ENCODE measurements at places on chromosomes 16 and 17.

- DNase-seq: no peak
Observed at GRCh38 chr16:19377864-19378263, 39.8 kb upstream of the TMC5 start.

DNA sequence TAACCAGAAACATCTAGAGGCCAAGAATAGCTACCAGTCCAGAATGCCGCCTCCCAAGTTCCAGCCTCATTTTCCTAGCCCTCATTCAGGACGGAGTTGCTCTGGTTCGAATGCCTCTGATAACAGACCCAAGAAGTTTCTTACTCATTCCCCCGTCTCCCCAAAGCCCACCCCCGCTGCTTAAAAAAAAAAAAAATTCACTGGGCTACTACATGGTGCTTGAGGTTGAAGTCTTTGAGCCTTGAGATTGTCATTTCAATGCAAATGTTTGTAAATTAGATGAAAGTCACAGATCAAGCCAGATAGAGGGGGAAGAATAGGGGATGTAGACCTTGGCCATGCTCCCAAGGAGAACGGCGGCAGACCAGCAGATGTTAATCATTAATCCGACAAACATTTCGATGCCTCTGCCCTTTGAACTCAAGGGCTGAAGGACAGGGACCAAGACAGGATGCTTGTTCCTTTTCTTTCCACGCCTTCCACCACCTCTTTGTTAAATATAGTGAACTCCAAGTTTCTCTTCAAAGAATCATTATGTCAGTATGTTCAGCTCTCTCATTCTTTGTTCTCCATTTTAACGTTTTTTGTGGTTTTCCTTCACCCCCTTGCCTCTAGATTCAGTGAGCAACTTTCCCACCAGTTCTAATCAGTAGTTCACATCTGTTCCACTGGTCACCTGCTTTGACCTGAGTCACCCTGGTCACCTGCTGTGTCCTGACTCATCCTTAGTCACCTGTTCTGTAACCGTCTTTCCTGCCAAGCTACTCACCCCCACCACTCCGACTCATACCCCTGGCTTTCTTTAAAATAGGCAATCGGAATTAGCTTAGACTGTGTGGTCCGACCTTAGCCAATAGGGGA, 190.3 kb downstream of the CPPED1 start:
- peak; percentile 77 for DNase-seq

DNA sequence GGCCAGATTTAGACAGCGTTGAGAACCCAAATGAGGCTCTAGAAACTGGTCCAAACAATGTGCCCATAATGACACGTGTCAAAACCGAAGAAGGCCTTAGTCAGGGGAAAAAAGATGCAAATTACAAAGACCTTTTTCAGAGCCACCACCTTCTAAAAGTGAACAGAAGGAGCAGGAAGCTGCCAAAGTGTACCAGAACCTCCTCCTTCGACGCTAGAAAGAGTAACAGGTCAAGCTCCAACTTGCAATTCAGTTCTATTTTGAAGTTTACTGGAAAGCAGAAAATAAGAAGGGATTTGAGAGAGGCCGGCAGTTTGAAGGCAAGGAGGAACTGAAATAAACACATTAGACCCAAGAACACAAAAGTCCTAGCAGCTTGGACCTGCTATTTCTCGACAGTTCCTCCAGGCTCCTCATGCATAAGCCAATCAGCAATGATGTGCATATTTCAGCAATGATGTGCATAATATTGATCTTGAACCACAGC, 61.8 kb downstream of the XYLT1 start:
- DNase-seq: no peak

- no peak for DNase-seq
Observed at GRCh38 chr17:51391982-51392654, 131.8 kb downstream of the UTP18 start.

- DNase-seq: no peak
Observed at GRCh38 chr17:35918665-35919064, 11.9 kb downstream of the RDM1 start.

DNA sequence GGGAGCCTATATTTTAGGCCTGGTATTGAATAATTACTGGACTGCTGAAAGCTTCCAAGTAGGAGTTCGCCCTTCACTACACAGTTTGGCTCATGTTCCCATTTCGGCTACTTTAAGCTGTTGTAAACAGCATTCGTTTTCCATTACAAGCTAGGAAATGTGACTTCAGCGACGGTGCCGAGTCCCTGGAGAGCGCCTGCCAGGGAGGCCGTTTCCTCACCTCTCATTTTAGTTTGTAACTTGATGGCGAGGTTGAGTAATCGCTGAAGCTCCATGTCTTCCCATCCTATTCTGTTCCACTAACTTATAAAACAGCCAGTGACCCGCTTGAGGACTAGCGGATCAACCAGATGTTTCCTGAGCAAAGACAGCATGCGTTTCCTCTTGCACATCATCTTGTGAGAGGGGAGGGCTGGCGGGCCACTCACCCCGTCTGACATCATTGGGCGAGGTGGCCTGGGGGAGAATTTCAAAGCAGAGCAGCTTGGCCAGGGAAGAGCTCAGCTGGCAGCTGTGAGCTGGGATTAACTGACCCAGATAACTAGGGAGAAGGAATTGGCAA, 32.9 kb downstream of the PCTP start:
- DNase-seq: peak; percentile 14

DNA sequence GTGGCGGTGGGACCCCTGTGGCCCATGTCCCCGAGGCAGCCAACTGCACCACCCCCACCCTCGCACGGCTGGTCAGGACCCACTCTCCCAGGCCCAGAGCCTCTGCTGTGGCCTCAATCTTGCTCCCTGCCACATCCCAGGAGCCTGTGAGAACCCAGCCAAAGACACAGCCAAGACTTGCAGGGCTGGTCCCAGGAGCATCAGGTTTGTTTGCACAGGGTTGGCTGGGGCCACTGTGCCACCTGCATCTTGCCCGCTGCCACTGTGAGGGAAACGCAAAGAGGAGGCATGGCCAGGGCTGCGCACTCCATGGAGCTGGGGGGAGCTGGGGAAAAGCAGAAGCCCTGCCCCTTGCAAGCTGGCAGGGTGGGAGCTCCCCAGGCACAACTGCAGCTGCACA, 92.5 kb downstream of the SSH2 start:
- DNase-seq: no peak

DNA sequence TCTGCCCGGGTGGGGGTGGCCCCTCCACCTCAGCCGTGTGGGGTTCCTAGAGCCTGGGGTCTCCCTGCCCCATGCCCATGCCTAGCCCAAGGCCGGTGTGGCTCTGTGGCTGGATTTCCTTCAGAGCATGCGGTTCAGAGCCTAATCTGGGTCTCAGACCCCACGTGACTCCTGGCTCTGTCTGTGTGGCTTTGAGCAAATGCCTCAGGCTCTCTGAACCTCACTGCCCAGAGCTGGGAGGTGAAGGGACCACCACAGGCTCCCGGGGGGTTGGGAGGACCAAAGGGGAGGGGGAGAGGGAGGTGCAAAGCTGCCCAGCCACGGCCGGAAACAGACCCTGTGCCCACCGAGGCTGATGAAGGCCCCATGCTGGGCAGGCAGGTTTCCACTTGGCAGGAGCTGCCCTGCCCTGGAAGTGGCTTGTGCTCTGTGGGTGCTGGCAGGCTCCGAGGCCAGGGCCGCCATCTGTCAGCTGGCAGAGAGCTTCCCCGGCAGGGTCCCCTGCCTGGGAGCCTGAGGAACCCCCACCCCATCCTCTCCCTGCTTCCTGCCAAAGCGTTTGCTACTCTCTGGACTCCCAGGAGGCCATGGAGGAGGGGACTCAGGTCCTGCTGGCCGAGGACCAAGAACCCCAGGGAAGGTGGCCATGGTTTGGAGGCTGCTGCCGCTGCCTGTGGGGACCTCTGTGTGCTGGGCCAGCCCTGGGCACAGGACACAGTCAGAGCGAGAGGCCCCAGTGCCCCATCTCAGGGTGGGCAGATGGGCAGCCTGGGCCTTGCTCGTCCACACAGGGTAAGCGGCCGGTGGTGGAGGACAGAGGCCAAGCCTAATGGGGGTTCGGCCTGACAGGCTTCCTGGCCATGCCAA, 4.0 kb downstream of the CDH15 start:
- no peak for DNase-seq

- DNase-seq: no peak
Observed at GRCh38 chr17:73770849-73771229, 126.6 kb upstream of the SDK2 start.

GRCh38 chr17:37429453-37429852, 22.8 kb downstream of the TADA2A start:
- no peak for DNase-seq

- DNase-seq: peak; percentile 14
Observed at GRCh38 chr17:41486809-41487530, 2.7 kb downstream of the KRT36 start.

DNA sequence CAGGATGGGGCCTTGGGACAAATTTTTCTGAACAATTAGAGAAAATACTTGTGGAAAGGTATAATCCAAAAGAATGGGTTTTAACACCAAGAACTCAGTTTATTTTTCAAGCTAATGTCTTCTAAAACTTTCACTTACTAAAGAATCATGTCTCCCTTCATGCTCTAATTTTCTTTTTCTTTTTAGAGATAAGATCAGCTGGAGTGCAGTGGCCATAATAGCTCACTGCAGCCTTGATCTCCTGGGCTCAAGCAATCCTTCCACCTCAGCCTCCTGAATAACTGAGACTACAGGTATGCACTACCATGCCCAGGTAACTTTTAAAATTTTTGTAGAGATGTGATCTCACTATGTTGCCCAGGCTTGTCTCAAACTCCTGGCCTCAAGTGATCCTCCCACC, 5.5 kb downstream of the OR4D1 start:
- no peak for DNase-seq

DNA sequence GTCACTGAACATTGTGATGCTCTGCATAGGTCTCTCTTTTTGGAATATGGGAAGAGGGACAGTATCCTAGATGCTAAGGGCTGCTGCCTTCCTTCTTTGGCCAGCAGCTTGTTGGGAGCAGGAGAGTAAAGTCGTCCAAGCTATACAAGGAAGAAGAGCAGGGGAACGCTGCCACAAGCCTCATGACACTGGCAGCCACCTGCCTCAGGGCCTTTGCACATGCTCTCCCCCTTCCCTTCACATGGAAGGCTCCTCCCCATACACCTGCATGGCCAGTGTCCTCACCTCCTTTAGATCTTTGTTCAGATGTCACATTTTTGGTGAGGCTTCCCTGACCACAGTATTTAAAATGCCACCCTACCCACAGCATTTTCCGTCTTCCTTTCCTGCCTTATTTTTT, 78.1 kb upstream of the CRHR1 start:
- DNase-seq: no peak

- DNase-seq: no peak
Observed at GRCh38 chr17:38587947-38588787, 17.6 kb downstream of the SRCIN1 start.

GRCh38 chr16:84356591-84357116, 11.7 kb upstream of the ATP2C2 start:
- DNase-seq: no peak

- DNase-seq: peak; percentile 94
Observed at GRCh38 chr17:31313982-31314781, at the start of gene EVI2B. TSS of gene EVI2B (minus strand) at chr17:31314054. CDS start at chr17:31305609, 8,445 bp downstream.

DNA sequence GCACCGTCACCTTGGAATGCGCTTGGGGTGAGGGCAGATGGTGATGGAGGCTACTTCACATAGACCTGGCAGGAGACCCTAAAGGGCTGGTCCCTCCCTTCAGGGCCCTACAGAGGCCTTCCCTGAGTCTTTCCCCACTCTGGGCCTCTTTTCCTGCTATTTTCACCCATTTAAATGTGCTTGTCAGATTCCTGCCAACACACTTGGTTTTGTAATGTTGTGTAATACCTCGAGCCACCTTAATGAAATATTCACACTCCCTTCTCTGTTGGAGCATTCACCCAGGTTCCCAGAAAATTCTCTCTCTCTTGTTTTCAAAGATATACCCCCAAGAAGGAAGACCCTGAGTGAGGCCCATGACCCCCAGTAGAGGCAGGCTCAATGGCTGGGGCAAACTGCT, 456.6 kb upstream of the DYNLRB2 start:
- DNase-seq: no peak

- peak; percentile 3 for DNase-seq
Observed at GRCh38 chr16:53865494-53865863, 161.5 kb downstream of the FTO start.

GRCh38 chr17:7045492-7046126, 1.7 kb upstream of the SLC16A11 start:
- peak; percentile 78 for DNase-seq

- no peak for DNase-seq
Observed at GRCh38 chr17:42759982-42760651, 910 bp upstream of the RAMP2 start.

DNA sequence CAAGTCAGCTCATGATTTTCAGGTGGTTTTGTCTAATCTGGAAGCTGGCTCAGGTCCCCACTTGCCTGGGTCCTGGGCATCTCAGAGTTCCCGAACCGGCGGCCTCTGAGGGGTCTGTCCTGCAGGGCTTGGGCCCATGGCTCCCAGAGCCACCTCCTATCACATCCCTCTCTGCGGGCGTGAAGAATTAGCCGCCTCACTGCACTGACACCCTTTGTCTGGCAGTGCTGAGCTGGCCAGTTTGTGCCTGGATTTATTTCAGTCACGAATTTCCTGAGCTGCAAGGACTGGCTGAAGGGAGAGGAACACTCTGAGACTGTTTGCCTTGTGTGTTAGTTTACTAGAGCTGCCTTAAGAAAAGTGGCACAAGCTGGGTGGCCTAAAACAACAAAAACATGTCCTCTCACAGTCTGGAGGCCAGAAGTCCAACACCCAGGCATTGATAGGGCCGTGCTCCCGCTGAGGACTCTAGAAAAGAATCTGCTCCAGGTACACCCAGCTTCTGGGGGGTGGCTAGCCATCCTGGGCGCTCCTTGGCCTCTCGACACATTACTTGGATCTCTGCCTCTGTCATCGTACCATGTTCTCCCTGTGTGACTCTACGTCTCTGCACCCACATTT, 217.5 kb upstream of the DYNLRB2 start:
- DNase-seq: no peak

- DNase-seq: peak; percentile 28
Observed at GRCh38 chr16:28981517-28981916, 3.3 kb upstream of the LAT start.

- no peak for DNase-seq
Observed at GRCh38 chr17:42287305-42287976, 857 bp upstream of the STAT5A start.

DNA sequence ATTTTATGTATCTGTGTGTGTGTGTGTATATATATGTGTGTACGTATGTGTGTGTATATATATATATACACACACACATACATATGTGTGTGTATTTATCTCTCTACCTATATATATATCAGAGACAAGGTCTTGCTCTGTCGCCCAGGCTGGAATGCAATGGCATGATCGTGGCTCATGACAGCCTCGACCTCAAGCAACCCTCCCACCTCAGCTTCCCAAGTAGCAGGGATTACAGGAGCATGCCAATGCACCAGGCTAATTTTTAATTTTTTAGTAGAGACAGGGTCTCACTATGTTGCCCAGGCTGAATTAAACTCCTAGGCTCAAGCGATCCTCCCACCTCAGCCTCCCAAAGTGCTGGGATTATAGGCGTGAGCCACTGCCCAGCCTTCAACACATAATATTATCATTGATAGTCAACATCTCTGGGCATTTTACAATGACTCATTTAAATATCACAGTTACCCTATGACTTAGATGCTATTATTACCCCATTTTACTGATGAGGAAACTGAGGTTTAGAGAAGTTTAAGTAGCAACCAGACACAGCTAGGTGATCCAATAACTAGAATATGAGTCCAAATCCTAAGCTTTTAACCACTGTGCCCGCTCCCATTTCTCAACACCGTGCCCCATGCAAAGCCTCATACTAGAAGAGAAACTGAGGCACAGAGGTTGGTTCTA, 24.3 kb downstream of the G6PC3 start:
- no peak for DNase-seq

GRCh38 chr17:57459286-57459915, 203.1 kb downstream of the MSI2 start:
- no peak for DNase-seq

- DNase-seq: peak; percentile 38
Observed at GRCh38 chr17:17523001-17523730, 27.0 kb upstream of the RASD1 start.

- no peak for DNase-seq
Observed at GRCh38 chr17:60090417-60090816, 11.7 kb upstream of the HEATR6 start.
